ENCODE measurements at places on chromosomes 2 and 18.

- no peak for DNase-seq
These were observed 490.6 kb upstream of the LINC00305 start for GRCh38 chr18:64639536-64639935.

DNA sequence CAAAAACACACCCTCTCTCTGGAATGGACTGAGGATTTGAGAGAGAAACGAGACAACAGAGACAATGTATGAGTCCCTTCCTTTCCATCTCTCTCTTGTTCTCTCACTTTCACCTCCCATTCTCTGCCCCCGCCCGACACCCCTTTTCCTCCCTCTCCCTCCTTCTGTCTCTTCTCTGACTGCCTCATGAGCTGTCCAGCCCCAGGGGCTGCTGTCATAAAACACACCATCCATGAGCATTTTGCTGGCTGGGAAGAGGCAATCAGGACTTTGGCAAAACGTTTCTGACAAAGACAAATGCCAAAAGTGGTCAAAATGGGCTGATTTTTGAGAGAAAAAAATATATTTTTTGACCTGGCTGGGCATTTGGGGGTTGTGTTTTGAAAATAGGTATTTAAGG lies 377.2 kb downstream of the EN1 start:
- DNase-seq, result no peak

DNA sequence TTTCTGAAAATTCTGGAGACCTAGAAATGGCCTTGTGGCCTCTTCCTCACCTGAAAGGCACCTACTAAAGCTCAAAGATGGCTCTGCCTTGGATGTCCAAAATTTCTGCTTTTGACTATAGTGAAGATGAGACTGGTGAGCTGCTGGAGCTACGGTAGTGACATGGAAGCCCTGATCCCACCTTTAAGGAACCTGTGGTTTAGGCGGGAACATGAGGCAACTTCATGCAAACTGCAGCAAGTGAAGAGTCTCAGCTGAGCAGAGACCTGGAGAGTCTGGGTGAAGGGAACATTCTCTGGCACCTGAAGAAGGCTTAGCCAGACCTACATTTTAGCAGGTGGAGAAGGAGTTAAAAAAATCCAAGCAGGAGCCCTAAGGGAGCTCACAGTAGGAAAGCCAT lies 40.0 kb downstream of the GORASP2 start:
- DNase-seq, result no peak

DNA sequence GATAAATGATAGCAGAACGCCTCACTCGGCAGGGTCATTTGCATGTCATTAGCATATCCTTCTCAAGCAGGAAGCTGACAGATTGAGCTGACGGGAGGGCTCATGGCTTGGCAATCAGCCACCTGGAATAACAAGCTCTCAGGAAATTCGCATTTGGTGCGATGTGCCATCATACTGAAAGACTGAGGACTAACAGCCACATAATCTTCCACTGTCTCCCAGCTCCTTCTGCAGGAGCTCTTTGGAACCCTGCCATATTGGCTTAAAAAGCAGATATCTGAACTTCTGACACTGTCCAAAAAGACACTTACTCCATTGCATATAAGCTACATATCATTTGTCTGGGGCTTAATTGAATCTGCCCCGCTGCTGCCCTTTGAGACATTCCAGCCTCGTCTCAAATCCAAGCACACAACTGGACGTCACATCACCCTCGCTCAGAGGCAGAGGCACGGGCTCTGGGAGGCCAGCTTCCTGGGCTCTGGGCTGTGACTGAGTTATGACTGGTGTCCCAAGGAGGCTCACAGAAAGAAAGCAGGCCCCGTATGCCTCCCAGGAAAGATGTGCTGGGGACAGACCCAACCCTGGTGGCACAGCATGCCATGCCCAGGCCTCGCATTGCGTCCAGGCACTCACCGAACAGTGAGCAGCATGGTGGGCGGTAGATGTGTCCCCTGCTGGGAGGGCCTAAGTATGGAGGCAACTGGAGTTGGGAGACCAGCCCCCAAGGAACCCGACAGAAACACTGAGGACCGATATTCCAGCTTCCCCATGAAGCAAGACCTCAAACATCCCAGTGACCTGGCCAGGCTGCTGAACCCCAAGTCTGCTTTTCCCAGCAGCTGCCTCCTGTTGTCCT lies 228.0 kb downstream of the ATAD2B start:
- DNase-seq, result no peak
